ENCODE measurements at places on chromosomes 12 and 14.

DNA sequence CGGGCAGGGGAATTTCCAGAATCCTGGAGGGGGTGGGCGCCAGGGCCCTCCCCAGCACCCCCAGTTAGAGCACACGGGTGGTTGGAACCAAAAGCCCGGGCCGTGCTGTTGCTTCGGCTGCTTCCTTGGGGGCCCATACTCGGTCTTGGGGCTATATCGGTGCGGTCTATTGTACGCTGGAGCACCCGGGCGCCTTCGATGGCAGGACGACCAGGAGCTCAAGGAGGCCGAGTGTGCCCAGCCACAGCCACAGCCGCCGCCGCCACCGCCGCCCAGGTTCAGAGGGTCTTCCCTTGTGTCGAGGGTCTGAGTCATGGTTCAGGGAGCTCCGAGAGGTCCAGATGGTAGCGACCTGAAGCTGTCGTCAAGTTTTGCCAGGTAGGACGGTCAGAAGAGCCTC is 548 bp downstream of the CCER1 start:
- DNase-seq = no peak

GRCh38 chr14:35470755-35471154 is 63.2 kb upstream of the INSM2 start:
- DNase-seq = no peak

- no peak for DNase-seq
Measured at GRCh38 chr14:50874757-50875156, 2.9 kb downstream of the ABHD12B start.

GRCh38 chr14:25552826-25553225 is 502.9 kb upstream of the STXBP6 start:
- DNase-seq = no peak

DNA sequence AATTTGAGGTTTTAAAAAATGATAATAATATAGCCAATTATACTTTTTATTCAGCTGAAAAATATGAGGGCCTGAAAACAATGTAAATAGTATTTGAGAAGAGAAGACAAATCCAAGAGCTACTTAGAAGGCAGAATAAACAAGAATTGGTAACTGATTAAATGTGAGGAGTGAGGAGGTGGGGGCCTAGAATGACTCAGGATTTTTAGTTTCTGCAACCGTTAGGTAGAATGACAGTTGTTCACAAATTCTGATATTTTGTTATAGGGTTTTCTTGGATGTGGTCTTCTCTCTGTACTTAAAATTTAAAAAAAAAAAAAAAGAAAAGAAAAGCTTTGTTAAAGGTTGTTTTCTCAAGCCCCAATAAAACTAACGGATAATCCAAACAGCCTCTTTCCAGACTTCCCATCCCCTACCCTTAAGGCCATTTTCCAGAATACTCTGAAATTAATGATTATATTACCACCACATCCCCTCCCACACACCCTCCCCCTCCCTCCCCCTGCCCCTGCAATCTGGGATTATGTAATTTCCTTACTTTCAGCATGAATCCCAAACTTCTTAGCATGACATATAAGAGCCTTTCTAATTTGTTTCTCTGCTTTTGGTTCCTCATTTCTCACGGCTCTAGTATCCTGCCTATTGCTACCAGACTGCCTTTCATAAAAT is 50.4 kb downstream of the LRP6 start:
- DNase-seq = no peak
